ENCODE measurements at places on chromosomes 6 and 20. TPM values are rescaled to one million over a fixed set of nuclear protein-coding genes. Genes with fewer than 3 reads are reported as not detected.

Gene TP53TG5
- total RNA-seq: 0.17 TPM

Gene CTCFL
- total RNA-seq: not detected

Gene EPHA7
- 262 TPM for total RNA-seq

Gene LPA
- not detected for total RNA-seq

Gene ZBTB46
- 9.6 TPM for total RNA-seq

Gene FNDC1
- 11.2 TPM for total RNA-seq

Gene POU5F1
- total RNA-seq: not detected

Gene CCM2L
- total RNA-seq: 6.0 TPM

Gene CENPW
- 4.2 TPM for total RNA-seq

Gene DLK2
- total RNA-seq: not detected

Gene VIP
- 49.4 TPM for total RNA-seq

Gene SMLR1
- total RNA-seq: not detected

Gene FOXF2
- total RNA-seq: 103 TPM

Gene GPLD1
- total RNA-seq: 4.2 TPM

Gene MTCH1
- 205 TPM for total RNA-seq

Gene ACTL10
- 2.1 TPM for total RNA-seq

Gene RGS17
- total RNA-seq: 0.34 TPM

Gene PAK5
- total RNA-seq: 0.42 TPM

Gene DYNLT2
- 1.4 TPM for total RNA-seq

Gene HTR1E
- not detected for total RNA-seq

Gene TFAP2A
- total RNA-seq: 0.69 TPM

Gene SEMG1
- not detected for total RNA-seq

Gene C6orf163
- total RNA-seq: 0.99 TPM

Gene PRKN
- total RNA-seq: 9.6 TPM

Gene REM1
- total RNA-seq: 3.7 TPM

Gene COL11A2
- 0.19 TPM for total RNA-seq

All from esophagus muscularis mucosa (tissue), 4 donors.